Activated naive CD4-positive, alpha-beta T cell treated with anti-CD3 and anti-CD28 coated beads for 36 hours (primary cell): ENCODE measurements at places on chromosomes 6 and 20.

GRCh38 chr6:8633762-8634161 is 198.4 kb upstream of the SLC35B3 start:
- no peak for DNase-seq

GRCh38 chr6:152454003-152454402 is 183.2 kb downstream of the SYNE1 start:
- DNase-seq: no peak

- no peak for DNase-seq
These were observed 2.3 kb downstream of the RNF144B start for GRCh38 chr6:18389479-18389878.

DNA sequence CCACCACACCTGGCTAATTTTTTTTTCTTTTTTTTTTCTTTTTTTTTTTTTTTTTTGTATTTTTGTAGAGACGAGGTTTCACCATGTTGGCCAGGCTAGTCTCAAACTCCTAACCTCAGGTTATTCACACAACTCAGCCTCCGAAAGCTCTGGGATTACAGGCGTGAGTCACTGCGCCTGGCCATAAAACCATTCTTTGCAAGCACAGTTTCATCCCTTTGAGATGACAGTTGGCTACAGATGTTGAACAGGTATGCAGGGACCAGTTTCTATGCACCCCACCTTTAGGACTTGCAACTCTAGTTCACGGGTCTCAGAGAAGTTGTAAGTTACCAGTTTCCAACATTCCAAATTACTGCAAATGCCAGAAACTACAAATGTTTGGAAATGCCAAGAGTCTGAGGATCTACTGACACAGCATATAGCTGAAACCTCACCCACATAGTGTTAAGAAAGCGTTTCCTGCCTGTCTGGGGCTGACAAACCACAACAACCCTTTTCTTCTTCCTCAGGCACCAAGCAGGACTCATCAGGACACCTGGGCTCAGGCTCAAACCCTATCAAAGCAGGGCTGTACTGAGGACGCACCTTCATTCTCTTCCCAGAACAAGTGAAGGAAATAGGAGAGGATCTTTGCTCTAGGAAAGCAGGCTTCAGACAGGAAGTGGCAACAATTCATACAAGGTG is 22.9 kb downstream of the ARHGAP18 start:
- peak; percentile 56 for DNase-seq

DNA sequence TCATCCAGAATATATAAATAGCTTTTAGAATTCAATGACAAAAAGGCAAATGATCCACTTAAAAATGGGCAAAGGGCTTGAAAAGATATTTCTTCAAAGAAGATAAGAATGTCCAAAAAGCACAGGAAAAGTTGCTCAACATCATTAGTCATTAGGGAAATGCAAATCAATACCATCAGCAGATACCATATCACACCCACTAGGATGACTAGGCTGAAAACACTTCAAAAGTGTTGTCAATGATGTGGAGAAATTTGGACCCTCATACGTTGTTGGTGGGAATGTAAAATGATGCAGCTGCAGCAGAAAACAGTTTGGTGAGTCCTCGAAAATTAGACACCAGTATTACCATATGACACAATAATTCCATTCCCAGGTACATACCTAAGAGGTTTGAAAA is 303.6 kb upstream of the SLC35B3 start:
- no peak for DNase-seq

DNA sequence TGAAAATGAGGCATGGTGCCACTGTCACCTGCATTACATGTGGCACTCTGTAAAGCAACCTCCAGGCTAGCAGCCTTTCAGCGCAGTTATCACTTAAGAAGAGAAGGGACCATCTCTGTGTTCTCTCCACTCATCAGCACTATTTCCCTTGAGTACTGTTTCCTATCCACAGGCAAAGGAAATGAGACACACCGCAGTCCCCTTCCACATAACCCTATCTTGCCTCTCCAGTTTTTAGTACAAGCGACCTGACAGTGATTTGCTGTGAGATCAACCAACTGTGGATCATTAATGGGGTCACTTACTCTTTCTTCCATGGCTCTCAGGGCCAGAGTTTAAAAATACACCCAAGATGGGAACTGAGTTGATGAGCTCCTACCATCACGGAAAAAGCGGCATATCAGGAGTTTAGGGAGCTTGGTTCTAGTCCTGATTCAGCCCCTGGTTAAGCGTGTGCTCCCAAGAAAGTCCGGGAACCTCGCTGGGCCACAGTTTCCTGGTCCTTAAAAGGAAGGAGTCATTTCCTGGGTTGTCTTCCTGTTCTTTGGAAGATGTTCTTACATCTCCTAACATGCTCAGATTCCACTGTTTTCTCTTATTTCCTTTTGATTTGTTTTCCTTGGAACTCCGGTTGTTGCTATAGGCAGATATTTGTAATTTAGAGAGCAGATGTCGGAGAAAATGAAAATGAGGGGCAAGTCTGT is 27.3 kb downstream of the PRDM1 start:
- no peak for DNase-seq

DNA sequence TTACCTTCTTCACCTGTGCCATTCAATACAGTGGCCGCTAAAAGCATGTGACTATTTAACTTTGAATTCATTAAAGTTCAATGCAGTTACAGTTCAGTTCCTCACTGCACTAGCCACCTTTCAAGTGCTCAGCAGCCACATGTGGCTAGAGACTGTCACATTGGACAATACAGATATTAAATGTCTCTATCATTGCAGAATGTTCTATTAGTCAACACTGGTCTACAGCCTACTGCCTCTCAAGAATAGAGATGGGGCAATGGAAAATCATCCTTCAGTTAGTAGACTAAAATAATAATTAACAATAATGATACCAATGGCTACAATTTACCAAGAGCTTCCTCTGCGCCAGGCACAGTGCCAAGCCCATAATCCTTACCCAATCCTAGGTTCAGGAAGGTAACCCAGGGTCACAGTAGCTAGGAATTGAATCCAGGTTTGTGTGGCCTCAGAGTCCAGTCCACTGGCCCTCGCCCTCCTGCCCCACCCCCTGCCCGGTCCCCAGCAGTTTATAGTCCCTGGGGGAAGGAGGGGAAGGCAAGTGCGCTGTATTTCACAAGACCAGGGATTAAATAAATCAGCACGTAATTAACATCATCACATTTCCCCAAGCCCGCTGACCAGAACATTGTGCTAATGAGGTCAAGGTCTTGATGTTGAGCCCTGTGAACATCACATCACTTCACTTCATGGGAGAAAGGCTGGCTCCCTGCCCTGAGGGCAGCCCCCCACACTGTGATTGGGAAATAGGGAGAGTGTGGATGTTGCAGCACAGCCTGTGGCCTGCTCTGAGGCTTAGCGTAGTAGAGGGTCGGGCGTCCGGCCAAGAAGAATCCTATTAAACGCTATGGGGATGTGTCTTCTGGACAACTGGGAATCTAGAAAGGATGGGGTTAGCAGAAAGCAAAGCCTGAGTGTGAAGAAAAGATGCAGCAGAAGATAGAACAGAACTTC is 147.2 kb downstream of the VEGFA start:
- no peak for DNase-seq
